ENCODE measurements at places on chromosomes 5 and 9. TPM values are rescaled to one million over a fixed set of nuclear protein-coding genes. Genes with fewer than 3 reads are reported as not detected.

DNA sequence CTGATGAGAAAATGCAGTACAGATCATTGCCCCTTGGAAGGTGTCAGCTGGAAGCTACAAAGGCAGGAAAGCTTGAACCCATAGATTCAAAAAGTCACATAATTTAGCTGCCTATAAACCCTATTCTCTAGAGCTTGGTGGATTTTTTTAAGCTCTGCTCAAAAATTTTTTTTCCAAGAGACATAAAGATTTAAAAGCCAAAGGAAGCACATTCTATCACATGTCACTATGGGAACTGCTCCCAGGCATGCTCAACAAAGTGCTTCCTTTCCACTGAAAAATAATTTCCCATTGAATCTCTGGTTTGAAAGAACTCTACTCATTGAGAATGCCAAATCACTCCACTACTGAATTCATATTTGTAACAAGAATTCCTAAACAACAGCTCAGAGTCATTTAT, 419.8 kb downstream of the CETN3 start:
- no peak for DNase-seq
- H3K27me3 ChIP-seq = no peaks in the 10 kb centered on the region
- peaks cover 16% of the 10 kb centered on the region for H3K4me1 ChIP-seq
- no peak overlapping the region for H3K4me3 ChIP-seq

GRCh38 chr5:131630208-131630962, 4.6 kb downstream of the RAPGEF6 start:
- no peaks in the 10 kb centered on the region for H3K36me3 ChIP-seq
- no peak for DNase-seq
- no peak overlapping the region for H3K27ac ChIP-seq
- peaks cover 19% of the 10 kb centered on the region for H3K4me1 ChIP-seq

DNA sequence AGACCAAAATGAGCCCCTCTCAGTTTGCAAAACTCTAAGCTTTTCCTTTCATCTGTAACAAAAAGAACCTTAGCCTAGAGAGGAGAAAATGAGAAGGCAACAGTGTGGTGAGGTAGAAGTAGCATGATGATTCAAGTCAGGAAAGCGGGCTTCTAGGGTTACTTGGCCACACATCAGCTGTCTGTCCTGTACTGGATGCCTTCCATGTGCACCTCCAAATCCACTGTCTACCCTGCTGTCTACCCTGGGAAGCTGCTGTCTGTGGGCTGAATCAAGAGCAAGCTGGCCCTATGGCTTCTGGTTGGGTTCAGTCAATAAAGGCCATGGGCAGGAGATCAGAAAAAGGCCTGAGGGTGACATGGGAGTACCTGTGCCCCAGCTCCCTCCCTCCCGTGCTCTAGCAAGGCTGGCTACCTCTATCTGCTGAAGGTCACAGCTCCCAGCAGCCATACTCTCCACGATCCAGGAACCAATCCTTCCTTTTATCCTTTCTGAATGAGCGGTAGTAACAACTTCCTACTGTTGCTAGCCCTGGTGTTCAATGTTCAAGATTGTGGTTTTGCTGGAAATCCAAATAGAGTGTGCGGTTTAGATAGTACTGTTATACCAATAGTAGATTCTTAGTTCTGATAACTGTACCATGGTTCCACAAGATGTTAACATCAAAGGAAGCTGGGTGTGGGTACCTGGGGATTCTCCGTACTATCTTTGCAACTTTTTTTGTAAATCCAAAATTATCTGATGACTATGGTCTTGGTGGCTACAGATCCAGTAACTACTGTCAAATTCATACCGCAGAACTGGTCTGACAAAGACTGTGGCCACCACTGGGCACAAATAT, 191.0 kb downstream of the ESM1 start:
- no peaks in the 10 kb centered on the region for H3K27me3 ChIP-seq
- no peak for DNase-seq
- H3K4me1 ChIP-seq = peaks cover 25% of the 10 kb centered on the region
- H3K36me3 ChIP-seq = no peaks in the 10 kb centered on the region

- no peaks in the 10 kb centered on the region for H3K27me3 ChIP-seq
- no peaks in the 10 kb centered on the region for H3K36me3 ChIP-seq
- no peaks in the 10 kb centered on the region for H3K4me1 ChIP-seq
- H3K4me3 ChIP-seq = no peak overlapping the region
These were observed 65.4 kb upstream of the ASTN2 start for GRCh38 chr9:117480253-117480652.

- H3K27me3 ChIP-seq = no peaks in the 10 kb centered on the region
- H3K27ac ChIP-seq = no peak overlapping the region
- H3K36me3 ChIP-seq = no peaks in the 10 kb centered on the region
These were observed 152.7 kb downstream of the SLIT3 start for GRCh38 chr5:169148138-169148740.

GRCh38 chr5:61357745-61358144, 25.7 kb downstream of the ZSWIM6 start:
- H3K36me3 ChIP-seq = no peaks in the 10 kb centered on the region
- H3K4me1 ChIP-seq = peaks cover 5% of the 10 kb centered on the region
- DNase-seq = no peak

DNA sequence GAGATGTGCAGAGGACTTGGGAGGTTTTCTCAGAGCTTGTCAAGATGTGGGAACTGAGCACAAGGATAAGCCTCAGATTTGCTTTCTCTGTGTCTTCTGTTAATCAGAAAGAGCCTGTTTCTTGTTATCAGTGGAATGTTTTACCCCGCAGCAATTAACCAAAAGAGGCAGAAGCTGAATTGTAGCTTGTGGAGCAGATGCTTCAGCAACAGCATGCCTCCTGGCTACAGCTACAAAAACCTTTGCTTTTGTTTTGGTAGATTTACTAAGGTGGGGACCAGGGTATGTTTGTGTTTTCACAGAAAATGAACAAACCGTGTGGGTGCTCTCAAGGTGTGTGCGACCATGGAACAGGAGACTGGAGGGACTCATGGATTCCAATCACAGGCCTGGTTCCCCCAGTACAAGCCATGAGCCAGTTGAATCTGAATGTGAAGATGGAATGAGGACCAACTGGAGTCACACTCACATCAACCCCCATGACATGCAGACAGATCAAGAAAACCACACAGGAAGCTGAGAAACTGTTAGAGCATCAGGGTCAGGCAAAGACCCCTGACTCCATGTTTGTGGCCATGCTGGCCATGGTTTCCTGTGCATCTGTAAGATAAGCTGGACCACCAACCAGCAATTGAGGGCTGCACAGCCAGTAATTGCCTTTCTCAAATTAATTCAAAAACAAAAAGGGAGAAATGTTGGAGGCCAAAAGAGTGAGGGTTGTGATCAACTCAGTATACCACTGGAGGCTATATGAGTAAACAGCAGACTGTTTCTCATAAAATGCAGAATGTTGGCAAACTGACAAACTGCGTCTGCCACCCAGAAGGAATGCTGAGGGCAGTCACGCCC, 6.9 kb downstream of the UGT3A2 start:
- DNase-seq = no peak
- H3K4me3 ChIP-seq = no peak overlapping the region
- H3K27me3 ChIP-seq = no peaks in the 10 kb centered on the region
- H3K4me1 ChIP-seq = no peaks in the 10 kb centered on the region
- no peak overlapping the region for H3K27ac ChIP-seq

GRCh38 chr5:61402244-61402823, 70.3 kb downstream of the ZSWIM6 start:
- no peaks in the 10 kb centered on the region for H3K36me3 ChIP-seq
- H3K4me3 ChIP-seq = no peak overlapping the region
- H3K27me3 ChIP-seq = no peaks in the 10 kb centered on the region
- no peak for DNase-seq
- H3K27ac ChIP-seq = no peak overlapping the region

GRCh38 chr5:148540647-148541046, 113.7 kb downstream of the HTR4 start:
- no peak overlapping the region for H3K4me3 ChIP-seq
- no peak overlapping the region for H3K27ac ChIP-seq
- H3K27me3 ChIP-seq = no peaks in the 10 kb centered on the region
- no peak for DNase-seq

- DNase-seq = no peak
- H3K27me3 ChIP-seq = no peaks in the 10 kb centered on the region
- no peak within 1 kb of the TSS for H3K27ac ChIP-seq
- no peak within 1 kb of the TSS for H3K4me3 ChIP-seq
- H3K36me3 ChIP-seq = no peaks in the 10 kb centered on the region
These were observed at the start of gene CFAP157 for GRCh38 chr9:127706836-127707241. TSS of gene CFAP157 (plus strand) at chr9:127706988. CDS start at chr9:127707032, 44 bp downstream.

DNA sequence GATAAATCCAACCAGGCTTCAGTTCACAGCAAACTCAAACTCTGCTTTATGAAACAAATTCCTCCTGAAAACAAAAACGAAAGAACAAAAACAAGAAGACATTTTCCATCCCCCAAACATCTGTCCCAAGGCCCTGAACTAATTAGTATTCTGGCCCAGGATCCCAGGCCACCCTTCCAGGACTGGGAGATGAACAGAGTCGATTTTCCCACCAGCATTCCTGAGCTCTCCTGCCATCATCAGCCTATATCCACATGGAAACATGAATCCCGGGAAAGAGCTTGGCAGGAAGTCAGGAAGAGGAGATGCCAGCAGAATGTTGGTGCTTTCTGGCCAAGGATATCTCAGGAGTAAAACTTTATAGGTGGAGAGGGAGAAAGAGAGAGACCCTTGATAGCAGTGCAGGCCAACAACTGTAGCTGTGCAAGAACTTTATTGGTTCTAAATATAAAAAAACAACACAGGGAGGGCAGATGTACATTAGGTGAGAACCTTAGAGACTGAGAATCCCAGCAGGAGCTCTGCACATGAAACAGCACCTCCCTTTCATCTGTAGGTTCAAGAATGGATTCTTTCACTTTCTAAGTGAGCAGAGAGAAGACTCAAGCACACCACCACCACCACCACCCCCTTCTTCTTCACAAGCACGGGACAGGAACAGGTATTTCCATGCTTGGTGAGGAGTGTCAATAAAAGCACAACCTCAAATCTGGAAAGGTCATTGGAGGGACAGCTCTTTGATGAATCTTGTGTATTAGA, 190.7 kb upstream of the TAS2R1 start:
- H3K4me1 ChIP-seq = no peaks in the 10 kb centered on the region
- no peak overlapping the region for H3K27ac ChIP-seq
- H3K27me3 ChIP-seq = no peaks in the 10 kb centered on the region
- no peak overlapping the region for H3K4me3 ChIP-seq

ROR2 gene
- 0.32 TPM for total RNA-seq

KIAA0825 gene
- total RNA-seq = 2.4 TPM

SLCO4C1 gene
- total RNA-seq = not detected

CACNA1B gene
- not detected for total RNA-seq

IL13 gene
- total RNA-seq = not detected

SMIM33 gene
- total RNA-seq = not detected

FSD1L gene
- total RNA-seq = 0.43 TPM

CETN3 gene
- total RNA-seq = 36.7 TPM

DOK3 gene
- 0.32 TPM for total RNA-seq

PTPA gene
- 61.6 TPM for total RNA-seq

RFESD gene
- total RNA-seq = not detected

GLRA1 gene
- not detected for total RNA-seq

PDZD2 gene
- total RNA-seq = 8.1 TPM
